ENCODE measurements at places on chromosomes 2 and 18. TPM values are rescaled to one million over a fixed set of nuclear protein-coding genes. Genes with fewer than 3 reads are reported as not detected.

Gene PPIG
- 56.5 TPM for polyA plus RNA-seq

Gene STPG4
- polyA plus RNA-seq: 0.06 TPM

Gene RAB27B
- 7.5 TPM for polyA plus RNA-seq

DNA sequence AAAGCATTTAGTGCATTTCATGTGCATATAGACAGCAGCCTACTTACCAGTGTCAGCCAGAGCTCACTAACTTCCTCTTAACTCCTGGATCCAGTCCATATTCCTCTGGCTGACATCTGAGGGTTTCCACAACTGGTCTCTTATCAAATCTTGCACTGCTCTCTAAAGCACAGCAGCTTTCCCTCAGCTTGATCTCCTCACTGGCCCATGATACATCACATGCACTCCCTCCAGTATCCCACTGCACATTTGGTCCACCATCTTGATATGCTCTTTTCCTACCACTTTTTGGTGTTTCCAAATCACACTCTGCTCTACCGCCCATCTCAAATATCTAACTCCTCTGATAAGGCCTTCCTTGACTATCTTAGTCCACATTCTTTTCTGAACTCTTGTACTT is 105.0 kb upstream of the ZFP36L2 start:
- DNase-seq: no peak

DNA sequence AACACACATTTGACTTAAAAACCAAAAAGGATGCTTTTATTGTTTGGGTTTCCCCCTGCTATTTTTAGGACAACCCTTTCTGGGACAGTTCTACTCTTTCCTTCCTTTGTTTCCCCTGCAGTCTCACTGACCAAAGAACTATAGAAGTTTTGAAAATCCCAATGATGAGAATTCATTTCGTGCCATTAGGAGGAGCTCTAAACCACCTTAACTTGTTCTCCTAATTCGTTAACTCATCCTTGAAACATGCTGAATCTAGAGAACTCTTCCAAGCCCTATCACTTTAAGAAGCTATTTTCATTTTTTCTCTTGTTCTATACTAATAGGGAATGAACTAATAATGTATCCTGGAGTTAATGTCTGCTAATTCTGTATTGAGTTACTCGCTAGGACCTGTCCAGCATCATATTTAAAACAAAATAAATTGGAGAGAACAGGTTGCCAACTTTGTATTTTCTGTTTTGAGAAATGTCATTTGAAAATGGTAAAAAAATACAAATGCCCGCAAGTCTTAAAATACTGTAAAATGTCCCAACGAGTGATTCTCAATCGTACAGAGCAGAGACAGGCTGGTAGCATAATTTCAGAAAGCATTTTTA is 62.9 kb downstream of the AFTPH start:
- DNase-seq: peak; percentile 53

DNA sequence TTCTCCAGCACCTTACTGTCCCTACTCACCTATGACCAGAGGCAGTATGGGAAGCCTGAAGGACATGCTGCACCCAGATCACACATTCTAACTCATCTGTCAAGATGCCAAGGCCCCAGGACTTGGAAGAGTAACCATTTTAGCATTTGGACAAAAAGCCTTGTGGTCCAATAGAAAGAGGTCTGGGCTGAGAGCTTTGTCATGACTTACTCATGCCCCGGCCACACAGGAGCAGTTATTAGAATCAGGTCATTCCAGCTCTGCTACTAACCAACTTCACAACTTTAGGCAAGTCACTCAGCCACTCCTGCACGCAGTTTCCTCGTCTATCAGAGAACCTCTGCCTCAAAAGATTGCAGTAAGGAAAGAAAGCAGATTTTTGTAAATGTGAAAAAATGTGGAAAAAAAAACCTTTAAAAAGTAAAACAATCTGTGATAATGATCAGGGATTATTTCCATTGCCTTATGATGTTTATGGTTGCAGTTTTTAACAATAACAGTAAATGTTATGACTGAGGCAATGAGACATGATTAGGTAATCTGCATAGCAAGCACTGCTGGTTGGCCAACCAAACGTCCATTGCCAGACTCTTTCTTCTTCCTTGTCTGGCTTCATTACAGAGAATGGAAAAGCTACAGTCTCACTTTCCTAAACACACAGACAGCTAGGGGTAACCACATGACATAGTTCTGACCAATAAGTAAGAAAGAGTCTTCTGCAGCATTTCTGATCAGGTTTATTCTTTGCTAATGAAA is 255.4 kb upstream of the CHAC2 start:
- no peak for DNase-seq

DNA sequence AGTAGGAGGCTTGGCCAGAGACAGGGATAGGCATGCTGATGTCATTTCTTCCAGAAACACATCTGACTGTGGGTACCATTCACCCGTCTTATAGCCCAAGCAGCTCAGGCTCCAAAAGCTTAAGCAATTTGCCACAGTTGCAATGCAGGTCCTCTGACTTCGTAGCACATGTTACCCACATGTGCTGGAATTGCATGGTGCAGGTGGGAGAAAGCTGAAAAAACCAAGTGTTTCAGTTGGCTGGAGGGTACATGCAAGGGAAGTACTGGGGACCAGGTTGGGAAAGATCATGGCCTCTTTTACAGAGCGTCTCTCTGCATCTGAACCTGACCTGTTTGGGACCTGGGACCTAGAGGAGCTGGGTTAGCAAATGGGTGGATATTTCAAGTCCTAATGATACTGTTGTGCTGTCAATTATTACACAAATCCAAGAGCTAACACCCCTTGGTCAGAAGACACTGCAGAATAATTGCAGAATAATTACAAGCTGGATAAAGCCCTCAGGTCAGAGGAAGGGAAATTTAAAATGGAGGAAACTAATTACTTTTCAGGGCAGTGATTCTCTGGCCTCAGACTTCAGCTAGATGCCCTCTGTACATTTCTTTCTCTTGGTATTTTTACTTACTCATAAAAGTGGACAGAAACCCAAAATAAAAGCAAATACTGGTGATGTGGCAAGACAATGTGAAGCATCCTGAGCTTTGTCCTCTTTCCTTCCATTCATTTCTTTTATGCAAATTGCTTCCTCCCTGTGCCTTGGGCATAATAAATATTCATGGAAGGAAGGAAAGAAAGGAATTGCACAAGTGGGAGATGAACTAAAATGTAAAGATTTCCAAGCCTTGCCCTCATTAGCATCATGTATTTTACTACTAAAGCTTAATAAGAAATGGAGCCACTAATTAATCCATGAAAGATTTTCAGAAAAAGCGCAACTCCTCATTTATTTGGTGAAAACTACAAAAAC is 45.6 kb upstream of the TTC39C start:
- DNase-seq: no peak

DNA sequence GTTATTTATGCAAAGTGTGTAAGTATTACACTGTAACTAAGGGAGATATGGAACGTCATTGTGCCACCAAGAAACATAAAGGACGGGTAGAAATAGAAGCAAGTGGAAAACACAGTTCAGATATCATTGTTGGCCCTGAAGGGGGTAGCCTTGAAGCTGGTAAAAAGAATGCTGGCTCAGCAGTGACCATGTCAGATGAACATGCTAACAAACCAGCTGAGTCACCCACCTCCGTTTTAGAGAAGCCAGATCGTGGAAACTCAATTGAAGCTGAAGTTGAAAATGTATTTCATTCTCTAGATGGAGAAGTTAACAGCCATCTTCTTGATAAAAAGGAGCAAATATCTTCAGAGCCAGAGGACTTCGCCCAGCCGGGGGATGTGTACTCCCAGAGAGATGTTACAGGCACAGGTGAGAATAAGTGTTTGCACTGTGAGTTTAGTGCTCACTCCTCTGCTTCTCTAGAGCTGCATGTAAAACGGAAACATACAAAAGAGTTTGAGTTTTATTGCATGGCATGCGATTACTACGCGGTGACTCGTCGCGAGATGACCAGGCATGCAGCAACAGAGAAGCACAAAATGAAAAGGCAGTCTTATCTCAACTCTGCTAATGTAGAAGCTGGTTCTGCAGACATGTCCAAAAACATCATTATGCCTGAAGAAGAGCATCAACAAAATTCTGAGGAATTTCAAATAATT is 36.1 kb downstream of the ZNF407 start:
- no peak for DNase-seq

DNA sequence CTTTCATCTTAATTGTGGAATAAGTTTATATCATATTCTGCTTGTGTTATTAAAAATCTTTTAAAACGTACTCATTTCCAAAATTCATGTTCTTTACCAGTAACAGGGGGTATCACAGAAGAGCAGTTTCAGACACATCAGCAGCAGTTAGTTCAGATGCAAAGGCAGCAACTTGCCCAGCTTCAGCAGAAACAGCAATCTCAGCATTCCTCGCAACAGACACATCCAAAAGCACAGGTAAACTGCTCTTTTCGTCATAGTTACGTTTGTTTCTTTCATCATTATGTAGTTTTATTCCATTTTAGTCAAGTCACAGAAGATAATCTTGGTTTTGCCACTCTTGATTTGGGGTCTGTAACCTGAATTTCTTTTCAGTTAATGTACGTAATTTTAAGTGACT is 93.5 kb upstream of the KIF5C start:
- DNase-seq: no peak

- DNase-seq: no peak
Observed at GRCh38 chr2:111652681-111653080, 231.3 kb downstream of the ANAPC1 start.

- no peak for DNase-seq
Observed at GRCh38 chr2:235063471-235063961, 111.7 kb downstream of the SH3BP4 start.

GRCh38 chr2:99660616-99661406 is 171.0 kb upstream of the REV1 start:
- no peak for DNase-seq

DNA sequence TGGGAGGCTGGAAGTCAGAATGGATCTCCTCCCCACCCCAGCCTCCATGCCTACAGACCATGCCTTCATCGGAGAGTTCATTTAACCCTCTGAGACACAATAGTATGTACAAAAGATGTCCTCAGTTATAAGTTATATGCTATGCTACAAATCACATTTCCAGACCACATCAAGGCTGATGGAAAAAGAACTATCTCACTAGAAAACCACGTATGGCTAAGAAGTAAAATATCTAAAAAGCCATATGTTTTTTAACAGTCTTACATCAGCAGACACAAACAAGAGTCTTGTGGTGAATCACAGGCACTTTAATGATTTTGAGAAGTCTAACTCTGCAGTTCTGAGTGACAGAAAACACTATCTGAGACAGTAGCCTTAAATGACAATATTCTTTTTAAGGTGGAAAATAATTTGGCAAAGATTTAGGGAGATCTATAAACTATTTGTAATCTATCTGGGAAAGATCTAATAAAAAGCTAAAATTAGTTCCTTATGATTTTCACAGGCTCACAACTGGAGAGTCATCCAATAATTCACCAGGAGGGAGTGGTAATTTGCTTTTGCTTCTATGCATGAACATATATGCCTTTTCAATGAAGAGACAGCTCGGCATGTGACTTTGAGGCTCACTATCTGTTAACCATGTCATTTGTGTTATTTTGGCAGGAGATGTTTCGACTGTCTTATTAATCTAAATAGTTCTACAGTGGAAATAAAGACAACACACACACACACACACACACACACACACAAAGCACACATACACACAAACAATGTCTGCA is 197.5 kb downstream of the IRS1 start:
- no peak for DNase-seq

- peak; percentile 66 for DNase-seq
Observed at GRCh38 chr2:181660181-181660580, 3.3 kb upstream of the CERKL start.

DNA sequence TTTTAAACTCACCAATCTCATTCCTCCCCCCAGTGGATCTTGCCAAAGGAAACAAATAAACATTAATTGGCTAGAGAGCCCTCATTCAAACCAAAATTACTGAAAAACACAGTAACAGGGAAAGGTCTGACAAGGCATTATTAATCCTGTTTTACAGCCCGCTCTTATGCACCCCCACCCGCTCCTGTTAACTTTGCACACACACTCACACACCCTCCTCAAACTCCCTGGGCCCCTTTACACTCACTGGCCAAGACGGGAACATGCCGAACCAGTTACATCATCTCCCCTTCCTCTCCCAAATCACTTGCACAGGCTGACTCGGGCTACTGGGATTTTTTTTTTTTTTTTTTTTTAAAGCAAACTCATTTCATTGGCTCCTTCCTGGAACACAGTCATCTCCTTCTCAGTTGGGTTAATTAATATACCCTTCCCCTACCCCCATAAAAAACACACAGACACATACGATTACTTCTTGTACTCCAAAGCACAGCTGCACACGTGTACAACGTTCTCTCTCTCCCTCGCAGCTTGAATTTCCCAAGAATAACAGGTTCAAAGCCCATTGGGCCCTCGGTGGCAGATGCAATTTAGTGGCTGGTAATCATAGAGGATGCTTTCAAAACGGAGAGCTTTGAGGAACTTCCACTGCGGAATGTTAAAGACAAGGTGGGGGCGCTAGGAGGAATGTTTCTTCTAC is 31.8 kb downstream of the KLF7 start:
- DNase-seq: no peak

- DNase-seq: no peak
Observed at GRCh38 chr2:120702061-120702460, 33.6 kb upstream of the GLI2 start.

DNA sequence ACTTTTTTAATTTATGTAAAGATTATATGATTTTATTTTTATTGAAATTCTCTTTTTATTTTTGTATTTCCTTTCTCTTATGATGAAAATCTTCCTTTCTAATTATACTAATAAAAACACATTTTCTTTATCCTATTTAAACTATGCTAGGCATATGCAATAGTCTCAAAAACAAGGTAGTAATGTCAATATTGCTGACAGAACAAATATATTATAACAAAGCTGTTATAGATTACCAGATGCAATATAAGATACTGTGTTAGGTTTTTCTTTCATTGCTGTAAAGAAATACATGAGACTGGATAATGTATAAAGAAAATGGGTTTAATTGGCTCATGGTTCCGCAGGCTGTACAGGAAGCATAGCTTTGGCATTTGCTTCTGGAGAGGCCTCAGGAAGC is 631.2 kb upstream of the SOX11 start:
- DNase-seq: no peak

DNA sequence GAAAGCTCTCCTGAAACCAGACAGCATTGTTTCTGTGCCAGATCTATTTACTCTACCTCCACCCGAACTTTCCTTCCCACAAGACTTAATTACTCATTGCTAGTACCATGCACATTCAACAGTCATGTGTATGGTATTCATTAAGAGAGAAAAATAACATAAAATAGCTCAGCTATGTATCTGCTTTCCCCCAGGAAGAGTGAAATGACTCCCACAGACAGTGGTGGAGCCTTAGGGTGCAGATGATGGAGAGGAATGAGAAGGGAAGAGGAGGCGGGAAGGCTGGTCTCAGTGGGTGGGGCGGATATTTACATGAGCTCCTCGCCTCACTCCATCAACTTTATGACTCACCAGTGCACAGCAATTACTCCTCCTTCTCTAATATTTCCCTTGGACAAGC is 724.5 kb downstream of the EPHA4 start:
- DNase-seq: no peak
